ENCODE measurements at places on chromosomes 6 and 20. TPM values are rescaled to one million over a fixed set of nuclear protein-coding genes. Genes with fewer than 3 reads are reported as not detected.

The RWDD2A gene
- total RNA-seq = 8.1 TPM

The SH3BGRL2 gene
- total RNA-seq = 0.22 TPM

The WFDC10B gene
- total RNA-seq = not detected

The SMIM28 gene
- total RNA-seq = not detected

The PRL gene
- total RNA-seq = not detected

The TINAG gene
- total RNA-seq = not detected

The EDN1 gene
- 0.88 TPM for total RNA-seq

The CDSN gene
- not detected for total RNA-seq

The SMPDL3A gene
- total RNA-seq = 11.5 TPM

The RIN2 gene
- 139 TPM for total RNA-seq

The SLA2 gene
- total RNA-seq = not detected

The NMBR gene
- not detected for total RNA-seq

The AKAP7 gene
- 4.4 TPM for total RNA-seq

The ENPP5 gene
- 0.14 TPM for total RNA-seq

The ADGRF5 gene
- total RNA-seq = 0.22 TPM

The TXLNB gene
- total RNA-seq = under 0.01 TPM

The VIP gene
- total RNA-seq = not detected

The MAFB gene
- total RNA-seq = 0.22 TPM

The ITPR3 gene
- total RNA-seq = 19.5 TPM

The PRICKLE4 gene
- total RNA-seq = 0.86 TPM

The SLC17A1 gene
- total RNA-seq = not detected

The KIAA0408 gene
- total RNA-seq = 1.1 TPM

The OPRL1 gene
- total RNA-seq = 0.88 TPM

The PSMB9 gene
- 12.9 TPM for total RNA-seq

The PRRT1 gene
- total RNA-seq = 0.29 TPM

The TASP1 gene
- 7.2 TPM for total RNA-seq

The VGLL2 gene
- not detected for total RNA-seq

The HTR1B gene
- total RNA-seq = 0.66 TPM

The SFTA2 gene
- total RNA-seq = not detected

The OR2H1 gene
- not detected for total RNA-seq

The TCF21 gene
- 10.3 TPM for total RNA-seq
